Karpas-422 (cell line): ENCODE measurements at places on chromosomes 5 and 9.

DNA sequence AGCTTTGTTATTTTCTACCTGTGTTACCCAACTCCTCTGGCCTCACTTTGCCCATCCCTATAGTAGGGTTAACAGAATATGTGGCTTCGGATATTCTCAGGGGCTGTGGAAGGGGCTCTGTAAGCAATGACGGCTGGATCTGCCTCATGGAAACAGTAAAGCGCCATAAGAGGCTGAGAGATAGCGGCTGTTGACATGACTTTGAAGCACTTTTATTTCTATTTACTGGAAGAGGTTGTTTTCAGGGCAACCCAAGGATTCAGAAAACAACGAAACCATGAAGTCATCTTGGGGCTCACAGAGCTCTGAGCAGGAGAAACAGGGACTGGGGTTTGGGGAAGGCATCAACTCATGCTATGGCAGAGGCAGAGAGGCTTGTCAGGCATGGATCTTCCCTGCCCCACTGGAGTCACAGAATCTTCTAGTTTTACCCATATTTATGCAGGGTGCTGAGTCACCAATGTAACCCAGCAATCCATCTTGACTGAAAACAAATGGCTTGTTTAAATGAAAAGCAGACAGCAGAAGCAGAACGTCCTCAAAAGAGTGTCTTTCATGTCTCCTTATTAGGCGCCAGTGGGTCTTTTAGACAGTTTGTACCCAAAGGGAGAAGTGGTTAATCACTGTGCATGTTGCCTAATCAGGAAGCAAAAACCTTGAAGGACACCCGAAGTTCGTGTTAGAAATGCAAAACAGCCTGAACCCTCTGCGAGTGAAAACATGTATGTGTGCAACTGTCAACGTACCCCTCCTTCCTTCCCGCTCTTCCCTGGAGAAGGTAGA, 113.0 kb downstream of the COL23A1 start:
- no peak overlapping the region for H3K27ac ChIP-seq
- no peaks in the 10 kb centered on the region for H3K27me3 ChIP-seq
- no peaks in the 10 kb centered on the region for H3K36me3 ChIP-seq
- no peak for DNase-seq
- no peak overlapping the region for H3K4me3 ChIP-seq

GRCh38 chr9:131583337-131583645, 38.0 kb downstream of the PRRT1B start:
- DNase-seq = no peak
- H3K4me1 ChIP-seq = no peaks in the 10 kb centered on the region
- no peak overlapping the region for H3K4me3 ChIP-seq
- no peaks in the 10 kb centered on the region for H3K27me3 ChIP-seq
- H3K36me3 ChIP-seq = no peaks in the 10 kb centered on the region

- H3K27me3 ChIP-seq = no peaks in the 10 kb centered on the region
- H3K4me1 ChIP-seq = no peaks in the 10 kb centered on the region
- no peak overlapping the region for H3K4me3 ChIP-seq
- no peak overlapping the region for H3K27ac ChIP-seq
These were observed 27.1 kb upstream of the IFNA14 start for GRCh38 chr9:21266733-21267484.

GRCh38 chr9:99345942-99346341, 123.9 kb downstream of the SEC61B start:
- H3K27ac ChIP-seq = no peak overlapping the region
- H3K4me1 ChIP-seq = no peaks in the 10 kb centered on the region
- DNase-seq = no peak
- no peak overlapping the region for H3K4me3 ChIP-seq
- H3K36me3 ChIP-seq = no peaks in the 10 kb centered on the region

DNA sequence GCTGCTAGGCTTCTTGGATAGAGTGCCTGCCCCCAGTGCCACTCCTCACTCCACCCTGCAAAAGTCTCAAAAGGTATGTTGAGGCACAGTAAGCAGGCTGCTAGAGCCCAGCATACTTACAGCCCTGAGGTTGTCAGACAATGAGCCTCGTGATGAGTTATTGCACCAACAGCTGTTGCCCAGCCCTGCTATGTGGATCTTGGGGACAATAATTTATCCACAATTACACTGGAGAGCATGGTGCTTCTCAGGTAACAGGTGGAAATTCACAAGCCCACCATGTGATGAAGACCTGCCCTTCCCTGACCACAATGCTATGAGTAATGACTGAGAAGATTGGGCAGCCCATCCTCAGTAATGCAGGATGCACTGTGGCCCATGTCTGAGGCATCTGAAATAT, 36.5 kb downstream of the KCNIP1 start:
- peaks cover 39% of the 10 kb centered on the region for H3K4me1 ChIP-seq
